ENCODE measurements at places on chromosomes 11 and 22. TPM values are rescaled to one million over a fixed set of nuclear protein-coding genes. Genes with fewer than 3 reads are reported as not detected.

DNA sequence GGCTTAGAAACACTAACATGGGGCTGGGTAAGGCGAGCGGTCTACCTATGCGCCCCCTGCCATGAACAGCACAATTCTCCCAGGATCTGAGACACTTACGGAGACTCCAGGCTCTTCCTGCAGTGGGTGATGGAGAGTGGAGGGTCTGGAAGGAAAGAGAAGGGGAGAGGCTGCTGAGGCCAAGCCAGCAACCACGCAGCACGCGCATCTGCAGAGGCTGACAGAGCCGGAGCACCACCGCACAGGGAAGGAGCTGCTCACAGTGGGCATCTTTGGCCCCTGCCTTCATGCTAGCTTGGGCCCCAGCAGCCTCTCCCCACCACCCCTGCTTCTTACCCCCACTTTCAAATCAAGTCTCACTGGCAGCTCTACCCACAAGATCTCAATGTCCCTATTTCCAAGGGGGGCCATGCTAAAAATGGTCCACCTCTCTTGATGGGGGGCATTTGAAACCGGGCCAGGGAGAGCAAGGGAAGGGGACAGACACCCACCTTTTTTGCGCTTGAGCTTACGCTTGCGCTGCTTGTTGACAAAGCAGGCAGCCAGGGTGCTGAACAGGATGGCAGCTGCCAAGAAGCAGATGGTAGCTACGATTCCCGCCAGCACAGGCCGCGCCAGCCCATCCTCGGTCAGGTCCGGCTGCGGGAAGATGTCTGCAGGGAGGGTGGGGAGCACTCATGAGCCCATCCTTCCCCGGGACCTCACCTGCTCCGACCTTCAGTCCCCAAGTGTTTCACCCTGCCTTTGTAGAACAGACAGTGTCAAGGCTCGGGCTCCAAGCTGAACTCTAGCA lies 34.5 kb downstream of the IGSF9B start:
- no peaks in the 10 kb centered on the region for H3K36me3 ChIP-seq
- no peak overlapping the region for H3K27ac ChIP-seq
- H3K27me3 ChIP-seq: no peaks in the 10 kb centered on the region
- H3K4me1 ChIP-seq: no peaks in the 10 kb centered on the region
- H3K4me3 ChIP-seq: no peak overlapping the region

- no peaks in the 10 kb centered on the region for H3K36me3 ChIP-seq
- H3K27me3 ChIP-seq: no peaks in the 10 kb centered on the region
- H3K27ac ChIP-seq: no peak within 1 kb of the TSS
- peak; percentile 59 for DNase-seq
These were observed at the start of gene NRIP3 for GRCh38 chr11:9003573-9004182. Gene NRIP3, minus strand, starts transcription at chr11:9004001. Its CDS starts 66 bp downstream, at chr11:9003935.

NECTIN1 gene
- total RNA-seq: 28.2 TPM

GRCh38 chr22:50564289-50564688 lies 1.6 kb upstream of the SYCE3 start:
- no peaks in the 10 kb centered on the region for H3K36me3 ChIP-seq
- no peaks in the 10 kb centered on the region for H3K4me1 ChIP-seq
- no peak for DNase-seq
- H3K4me3 ChIP-seq: no peak overlapping the region
- no peaks in the 10 kb centered on the region for H3K27me3 ChIP-seq
- no peak overlapping the region for H3K27ac ChIP-seq

DNA sequence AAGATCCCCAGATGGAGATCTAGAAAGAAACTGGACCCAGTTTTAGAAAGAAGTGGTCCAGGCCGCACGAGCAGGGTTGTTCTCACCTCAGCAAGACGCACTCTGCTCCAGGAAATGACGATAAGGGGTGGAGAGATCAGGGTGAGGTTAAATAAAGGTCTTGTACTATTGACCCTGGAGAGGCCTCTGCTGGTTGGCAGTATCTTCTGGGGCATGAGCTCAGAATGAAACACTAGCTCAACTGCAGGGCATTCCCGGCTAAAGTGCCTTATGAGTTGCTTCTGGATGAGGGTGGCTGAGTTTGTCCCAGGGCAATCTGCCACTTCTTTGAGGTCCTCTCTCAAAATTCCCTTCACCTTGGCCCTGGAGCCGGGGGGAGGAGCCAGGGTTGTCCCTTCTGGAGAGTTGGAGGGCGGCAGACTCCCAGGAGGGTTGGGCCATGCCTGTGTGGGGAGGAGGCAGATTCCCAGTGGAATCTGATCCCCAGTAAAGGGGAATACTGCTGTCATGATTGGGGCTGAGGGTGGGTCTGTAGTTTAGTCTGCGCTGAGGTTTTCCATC lies 10.9 kb downstream of the USP2 start:
- no peak for DNase-seq
- H3K27me3 ChIP-seq: no peaks in the 10 kb centered on the region
- H3K27ac ChIP-seq: peak overlapping the region; percentile 7
- peaks cover 8% of the 10 kb centered on the region for H3K4me1 ChIP-seq
- no peaks in the 10 kb centered on the region for H3K36me3 ChIP-seq

DNA sequence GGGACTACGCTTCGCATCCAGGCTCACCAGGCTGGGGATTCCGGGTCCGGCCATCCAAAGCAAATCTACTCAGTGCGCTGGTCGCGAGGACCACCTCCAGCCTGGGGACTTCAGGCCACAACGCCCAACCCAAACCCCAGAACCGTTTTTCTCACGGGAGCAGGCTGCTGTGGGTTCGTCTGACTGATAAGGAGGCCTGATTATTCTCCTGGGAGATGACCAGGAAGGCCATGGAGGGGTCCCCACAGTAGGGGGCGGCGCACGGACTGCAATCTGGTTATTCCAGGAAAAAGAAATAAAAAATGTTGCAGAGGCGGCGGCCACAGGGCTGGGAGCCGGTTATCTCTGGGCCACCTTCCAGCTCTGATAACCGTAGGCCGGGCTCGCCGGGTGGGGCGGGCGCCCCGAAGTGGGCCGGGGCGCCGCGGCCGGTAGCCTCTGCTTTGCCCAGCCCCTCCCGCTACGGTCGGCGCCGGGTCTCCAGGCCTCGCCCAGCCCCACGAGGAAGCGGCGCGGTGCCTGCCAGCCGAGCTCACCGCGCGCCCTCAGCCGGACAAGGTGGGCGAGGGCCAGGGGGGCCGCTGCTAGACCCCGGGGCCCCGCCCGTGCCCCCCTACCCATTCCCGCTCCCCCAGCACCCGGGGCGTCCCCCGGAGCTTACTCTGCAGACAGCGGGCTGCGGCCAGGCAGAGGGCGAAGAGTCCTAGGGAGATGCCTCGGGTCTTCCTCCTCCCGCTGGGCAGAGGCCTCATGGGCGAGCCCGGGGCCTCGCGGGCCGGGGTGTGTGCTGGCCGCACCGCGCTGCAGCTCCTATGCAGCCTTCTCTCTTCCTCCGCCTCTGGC lies 446 bp downstream of the VSTM5 start:
- no peak for DNase-seq
- H3K36me3 ChIP-seq: no peaks in the 10 kb centered on the region
- H3K4me1 ChIP-seq: no peaks in the 10 kb centered on the region
- H3K27ac ChIP-seq: peak overlapping the region; percentile 42
- H3K27me3 ChIP-seq: no peaks in the 10 kb centered on the region

- H3K36me3 ChIP-seq: no peaks in the 10 kb centered on the region
- H3K27ac ChIP-seq: no peak overlapping the region
- no peaks in the 10 kb centered on the region for H3K27me3 ChIP-seq
- H3K4me3 ChIP-seq: no peak overlapping the region
- DNase-seq: no peak
These were observed 14.4 kb upstream of the BRSK2 start for GRCh38 chr11:1375161-1375954.

GRCh38 chr22:27397036-27397953 lies 404.3 kb downstream of the MN1 start:
- H3K4me1 ChIP-seq: no peaks in the 10 kb centered on the region
- H3K27ac ChIP-seq: no peak overlapping the region
- no peak for DNase-seq
- H3K4me3 ChIP-seq: no peak overlapping the region
- no peaks in the 10 kb centered on the region for H3K27me3 ChIP-seq

DNA sequence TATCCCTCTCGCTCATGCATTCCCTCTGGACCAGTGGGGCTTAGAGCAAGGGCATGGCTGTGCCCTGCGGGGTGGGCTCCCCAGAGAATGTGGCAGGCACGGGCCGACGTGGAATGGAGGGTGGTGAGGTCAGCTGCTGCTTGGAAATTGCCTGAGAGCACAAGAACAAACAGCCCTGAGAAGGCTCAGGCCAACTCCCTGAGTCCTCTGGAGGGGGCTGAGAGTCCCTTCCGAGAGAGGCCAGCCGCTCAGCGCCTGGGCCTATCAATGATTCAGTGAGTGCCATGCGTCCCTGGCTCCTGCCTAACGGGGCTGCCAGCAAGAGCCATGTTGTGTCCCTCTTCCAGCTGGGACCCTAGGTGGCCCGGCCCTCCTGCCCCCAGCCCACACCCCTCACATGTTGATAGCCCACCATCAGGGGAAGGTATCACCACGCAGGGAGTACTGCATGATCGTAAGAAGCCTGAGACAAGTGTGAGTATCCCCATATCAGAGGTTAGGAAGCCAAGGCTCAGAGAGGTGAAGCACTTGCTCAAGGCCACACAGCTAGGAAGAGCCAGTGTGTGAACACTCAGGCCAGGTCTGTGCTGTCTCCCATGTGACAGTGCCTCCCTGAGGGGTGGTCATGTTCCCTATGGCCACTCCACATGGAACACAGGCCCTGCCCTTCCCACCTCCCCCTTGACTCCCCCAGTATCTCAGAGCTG lies 55.8 kb downstream of the NECTIN1 start:
- H3K27me3 ChIP-seq: no peaks in the 10 kb centered on the region
- no peak overlapping the region for H3K4me3 ChIP-seq
- H3K36me3 ChIP-seq: no peaks in the 10 kb centered on the region
- DNase-seq: no peak

P2RY6 gene
- 3.5 TPM for total RNA-seq

- no peaks in the 10 kb centered on the region for H3K4me1 ChIP-seq
- no peak overlapping the region for H3K27ac ChIP-seq
- H3K4me3 ChIP-seq: no peak overlapping the region
These were observed 23.5 kb downstream of the APLNR start for GRCh38 chr11:57213342-57214097.

GRCh38 chr11:104700609-104701008 lies 197.7 kb downstream of the CASP12 start:
- H3K27ac ChIP-seq: no peak overlapping the region
- H3K27me3 ChIP-seq: no peaks in the 10 kb centered on the region
- H3K4me1 ChIP-seq: no peaks in the 10 kb centered on the region
- no peaks in the 10 kb centered on the region for H3K36me3 ChIP-seq
- H3K4me3 ChIP-seq: no peak overlapping the region

DNA sequence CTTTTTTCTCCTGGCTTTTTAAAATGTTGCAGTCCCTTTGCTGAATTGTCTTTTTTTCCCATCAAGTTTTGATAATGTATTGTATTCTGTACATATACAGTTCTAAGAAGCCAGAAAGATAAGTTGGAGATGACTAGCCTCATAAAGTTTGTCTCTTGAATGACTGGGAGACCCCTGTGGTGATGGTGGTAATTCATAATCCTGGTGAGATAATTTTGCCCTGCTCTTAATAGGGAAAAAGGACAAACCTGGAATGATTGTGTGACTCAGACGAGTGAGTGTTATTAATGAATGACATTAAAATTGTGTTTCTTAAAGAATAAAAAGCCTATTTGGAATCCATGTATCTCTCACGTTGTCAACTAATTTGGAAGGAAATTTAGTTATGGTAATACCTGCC lies 1.2 kb downstream of the HIKESHI start:
- H3K27ac ChIP-seq: no peak overlapping the region
- no peaks in the 10 kb centered on the region for H3K36me3 ChIP-seq
- H3K4me3 ChIP-seq: no peak overlapping the region
- peaks cover 5% of the 10 kb centered on the region for H3K4me1 ChIP-seq

DNA sequence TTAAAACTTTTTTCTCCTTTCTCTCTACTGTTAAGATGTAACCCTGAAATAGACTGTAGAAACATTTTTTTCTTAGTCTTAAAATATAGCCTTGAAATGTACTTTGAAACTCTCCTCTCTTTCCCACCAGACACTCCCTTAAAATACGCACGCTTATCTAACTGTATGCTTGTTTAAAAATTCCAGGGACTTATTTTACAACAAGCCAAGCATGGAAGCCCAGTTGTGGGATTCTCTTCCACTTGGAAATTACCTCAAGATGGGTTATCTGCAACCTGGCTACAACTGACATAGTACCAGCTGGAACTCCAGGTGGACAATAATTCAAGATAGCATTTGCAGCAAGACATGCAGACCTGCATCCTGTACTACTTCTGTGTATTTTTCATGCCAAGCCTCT lies 12.1 kb upstream of the CHORDC1 start:
- no peak overlapping the region for H3K4me3 ChIP-seq
- no peaks in the 10 kb centered on the region for H3K36me3 ChIP-seq
- no peaks in the 10 kb centered on the region for H3K4me1 ChIP-seq
- no peaks in the 10 kb centered on the region for H3K27me3 ChIP-seq
- DNase-seq: no peak

SPI1 gene
- total RNA-seq: 13.4 TPM

GRCh38 chr22:38950527-38951295 lies 6.7 kb upstream of the APOBEC3A start:
- no peaks in the 10 kb centered on the region for H3K36me3 ChIP-seq
- DNase-seq: no peak
- no peaks in the 10 kb centered on the region for H3K4me1 ChIP-seq
- no peak overlapping the region for H3K27ac ChIP-seq
- no peak overlapping the region for H3K4me3 ChIP-seq
